Mesenteric fat pad (tissue), 1 donor: ENCODE measurements at places on chromosomes 7 and 10.

GRCh38 chr7:20748853-20749252 is 37.8 kb downstream of the SP8 start:
- no peak for DNase-seq

GRCh38 chr7:18313965-18314364 is 181.6 kb upstream of the HDAC9 start:
- no peak for DNase-seq

GRCh38 chr7:64888901-64889685 is 14.0 kb upstream of the ZNF273 start:
- no peak for DNase-seq

DNA sequence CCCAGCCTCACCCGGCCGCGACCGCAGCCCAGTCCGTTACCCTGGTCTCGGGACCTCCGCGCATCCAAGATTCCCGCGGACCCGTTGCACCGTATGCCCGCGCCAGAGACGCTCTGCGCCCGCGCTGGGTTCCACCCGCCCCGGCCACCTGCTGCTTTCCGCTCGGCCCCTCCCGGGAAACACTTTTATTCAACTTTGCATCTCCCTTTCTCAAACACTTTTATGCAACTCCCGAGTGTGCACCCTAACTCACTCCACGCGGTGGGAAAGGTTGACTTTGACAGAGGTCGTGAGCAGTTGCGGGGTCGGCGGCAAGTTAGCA is at the start of gene ODAD2:
ODAD2 (minus strand) TSS at position 126 of the 322 bp plus-strand sequence. CDS start 3,937 bp downstream, outside the sequence.
- DNase-seq = no peak

DNA sequence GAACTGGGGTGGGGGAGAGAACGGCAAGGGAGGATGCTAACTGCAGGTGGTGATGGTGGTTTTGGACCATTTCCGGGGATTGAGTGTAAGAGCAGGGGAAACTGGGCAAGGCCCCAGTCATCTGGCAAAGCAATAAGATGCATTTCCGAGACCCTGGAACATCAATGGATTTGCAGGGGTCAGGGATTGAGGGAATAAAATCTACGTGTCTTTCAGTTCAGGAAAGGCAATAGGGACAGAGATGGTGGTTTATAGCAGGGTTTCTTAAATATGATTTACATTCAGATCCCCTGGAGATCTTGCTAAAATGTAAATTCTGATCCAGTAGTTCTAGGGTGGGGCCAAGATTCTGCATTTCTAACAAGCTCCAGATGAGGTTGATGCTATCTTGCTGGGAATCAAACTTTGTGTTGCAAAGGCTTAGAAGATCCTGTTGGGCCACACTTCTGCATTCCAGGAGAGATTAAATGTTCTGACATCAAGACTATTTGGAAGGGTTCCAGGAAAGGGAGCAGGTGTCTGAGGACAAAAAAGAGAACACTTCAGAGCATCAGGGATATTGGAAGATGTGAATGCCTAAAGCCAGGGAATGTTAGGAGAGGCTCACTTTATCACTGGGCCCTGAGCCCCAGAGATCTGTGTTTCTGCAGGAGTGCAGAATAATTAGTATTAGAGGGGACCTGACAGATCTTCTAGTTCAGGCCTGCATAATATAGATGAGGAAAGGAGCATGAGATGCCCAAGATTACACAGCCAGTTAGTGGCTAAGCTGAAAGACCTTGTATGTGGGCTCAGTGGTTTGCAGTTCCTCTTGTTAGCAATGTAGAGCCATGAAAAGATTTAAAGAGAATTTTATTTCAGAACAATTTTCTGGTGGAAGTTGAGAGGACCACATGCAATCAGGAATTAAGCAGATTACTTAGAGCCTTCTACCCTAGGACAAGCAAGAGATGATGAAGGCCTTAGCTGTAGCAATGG is 32.4 kb downstream of the BLNK start:
- no peak for DNase-seq

- DNase-seq = no peak
Observed at GRCh38 chr7:103626776-103627175, 180.8 kb upstream of the SLC26A5 start.

- DNase-seq = no peak
Observed at GRCh38 chr7:142438923-142439515, 181.2 kb upstream of the PRSS58 start.

DNA sequence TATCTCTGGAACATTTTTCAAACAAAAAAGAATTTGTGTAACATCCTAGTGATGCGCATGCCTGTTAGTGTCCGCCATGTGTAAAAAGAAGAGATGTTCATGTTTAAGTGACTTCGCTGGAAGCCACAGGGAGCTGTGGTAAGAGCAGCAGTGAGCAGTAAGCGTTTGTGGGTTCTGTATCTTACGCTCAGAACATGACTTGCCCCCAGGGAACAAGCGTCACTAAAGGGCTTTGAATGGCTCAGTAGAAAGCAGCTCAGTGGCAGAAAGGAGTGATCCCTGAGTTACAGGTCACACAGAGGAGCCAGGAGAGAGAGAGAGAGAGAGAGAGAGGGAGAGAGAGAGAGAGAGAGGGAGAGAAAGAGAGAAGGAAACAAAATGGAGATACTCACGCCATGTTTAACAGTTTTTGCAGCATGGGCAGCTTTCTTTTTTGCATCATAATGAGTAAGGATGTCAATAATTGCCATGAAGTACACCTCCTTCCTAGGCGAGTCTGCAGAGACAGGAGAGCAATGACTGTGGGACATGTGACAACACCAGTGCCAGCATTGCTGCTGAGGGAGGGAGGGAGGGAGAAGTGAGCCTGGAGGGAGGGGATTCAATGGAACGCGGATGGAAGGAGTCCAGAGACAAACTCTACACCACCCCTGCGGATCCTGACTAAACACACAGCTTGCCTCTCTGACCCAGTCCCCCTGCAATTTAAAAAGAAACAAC is 174.6 kb downstream of the PIP4K2A start:
- DNase-seq = no peak

- DNase-seq = no peak
Observed at GRCh38 chr7:55367283-55367840, 2.2 kb downstream of the LANCL2 start.

GRCh38 chr7:18903695-18904094 is 213.7 kb downstream of the TWIST1 start:
- no peak for DNase-seq

DNA sequence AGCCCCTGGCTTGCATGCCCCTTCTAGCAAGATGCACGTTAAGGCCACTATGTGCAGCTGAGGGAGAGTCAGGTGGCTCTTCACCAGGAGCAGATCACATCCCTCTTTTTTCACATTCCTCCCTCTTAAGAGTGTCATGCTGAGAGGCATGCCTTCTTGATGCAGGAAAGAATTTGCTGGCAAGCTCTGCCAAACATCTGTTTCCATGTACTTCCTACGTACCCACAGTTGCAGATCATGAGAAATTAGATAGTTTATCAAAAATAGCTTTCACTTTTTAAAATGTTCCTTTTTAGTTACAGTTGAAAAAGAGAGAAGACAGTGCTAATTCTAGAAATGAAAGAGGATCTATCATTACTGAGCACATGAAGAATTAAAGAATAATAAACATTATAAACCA is 79.7 kb upstream of the ZNF722 start:
- no peak for DNase-seq

DNA sequence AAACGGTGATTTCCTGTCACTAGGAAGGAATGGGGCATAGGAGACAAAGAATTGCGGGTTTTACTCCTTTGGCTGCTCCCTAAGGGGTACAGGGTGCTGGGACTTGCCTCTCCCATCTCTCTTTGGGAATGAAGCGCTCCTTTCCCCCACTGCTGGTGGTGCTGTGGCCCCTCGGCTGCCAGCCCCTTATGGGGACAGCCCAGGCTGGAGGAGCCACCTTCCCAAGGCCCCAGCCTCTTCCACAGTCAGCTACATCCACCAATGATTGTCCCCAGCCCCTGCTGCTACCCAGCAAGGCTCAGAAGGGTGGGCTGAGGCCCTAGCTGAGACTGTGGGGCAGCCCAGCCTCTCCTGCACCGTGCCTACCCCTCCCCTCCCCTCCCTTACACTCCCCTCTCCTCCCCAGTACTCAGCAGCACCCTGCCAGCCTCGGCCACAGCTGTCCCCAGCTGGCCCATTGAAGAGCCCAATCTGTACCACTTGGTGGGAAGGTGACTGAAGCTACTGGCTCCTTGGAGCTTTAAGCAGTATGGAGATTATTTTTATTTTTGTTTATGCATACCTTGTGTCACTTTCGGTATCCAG is 19.0 kb downstream of the PRKAG2 start:
- no peak for DNase-seq

GRCh38 chr10:122565766-122566206 is 5.2 kb downstream of the DMBT1 start:
- DNase-seq = peak; percentile 91

DNA sequence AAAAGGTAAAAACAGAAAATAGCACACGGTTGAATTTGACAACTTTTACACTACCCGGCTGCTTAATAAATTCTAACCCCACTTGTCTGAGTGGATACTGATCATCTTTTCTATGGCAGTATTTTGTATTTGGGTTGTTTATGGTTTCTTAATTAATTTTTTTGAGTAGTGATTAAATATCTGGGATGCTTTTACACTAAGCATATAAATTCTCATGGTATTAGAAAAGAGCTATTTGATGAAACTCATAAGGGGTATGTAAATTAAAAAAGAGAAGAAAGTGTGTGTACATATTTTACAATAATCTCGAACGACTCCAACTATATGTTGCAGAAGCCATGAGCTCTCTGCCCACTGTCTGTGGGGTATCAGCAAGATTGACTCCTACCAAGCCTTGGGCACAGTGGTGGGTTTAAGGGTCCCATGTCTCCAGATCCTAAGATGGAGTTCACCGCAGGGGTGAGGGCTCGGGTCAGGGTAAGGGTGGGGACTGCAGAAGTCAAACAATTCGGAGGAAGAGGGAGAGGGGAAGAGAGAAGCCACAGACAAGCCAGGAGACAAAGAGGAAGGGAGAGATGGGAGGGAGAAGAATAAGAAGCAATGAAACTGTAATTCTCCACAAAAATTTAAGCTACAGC is 7.6 kb upstream of the HOXA13 start:
- DNase-seq = no peak

GRCh38 chr7:50497968-50498367 is 47.8 kb upstream of the FIGNL1 start:
- no peak for DNase-seq

GRCh38 chr10:71326464-71326881 is 7.4 kb downstream of the SLC29A3 start:
- no peak for DNase-seq

DNA sequence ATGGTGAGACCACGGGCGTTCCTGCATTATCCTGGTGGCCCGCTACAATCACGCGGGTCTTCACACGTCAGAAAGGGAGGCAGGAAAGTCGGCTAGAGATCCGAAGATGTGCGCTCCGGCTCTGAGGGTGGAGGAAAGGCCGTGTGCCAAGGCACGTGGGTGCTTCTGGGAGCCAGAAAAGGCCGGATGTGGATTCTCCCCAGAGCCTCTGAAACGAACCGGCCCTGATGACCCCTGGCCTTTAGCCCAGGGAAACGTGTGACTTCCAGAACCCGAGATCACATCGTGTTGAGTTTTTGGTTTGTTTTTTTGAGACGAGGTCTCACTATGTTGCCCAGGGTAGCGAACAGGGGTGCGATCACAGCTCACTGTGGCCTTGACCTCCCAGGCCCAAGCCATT is 244.2 kb downstream of the ELFN1 start:
- no peak for DNase-seq

DNA sequence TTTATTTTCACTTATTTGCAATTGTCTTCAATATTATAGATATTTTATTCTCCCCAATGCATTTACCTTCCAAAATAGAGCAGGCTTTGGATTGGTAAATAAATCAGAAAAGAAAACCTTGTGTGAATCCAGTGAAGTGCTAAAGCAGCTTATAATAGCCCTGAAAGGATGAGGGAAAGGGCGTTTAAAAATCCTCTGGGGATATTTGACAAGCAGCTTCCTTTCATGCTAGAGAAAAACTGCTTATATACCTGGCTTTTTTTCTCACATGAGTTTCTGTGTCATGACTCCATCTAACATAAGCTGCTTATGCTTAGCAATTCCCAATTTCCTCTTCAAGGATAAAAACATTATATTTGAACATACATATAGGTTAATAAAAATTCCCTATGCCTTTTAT is 221.6 kb upstream of the SEMA3E start:
- no peak for DNase-seq

DNA sequence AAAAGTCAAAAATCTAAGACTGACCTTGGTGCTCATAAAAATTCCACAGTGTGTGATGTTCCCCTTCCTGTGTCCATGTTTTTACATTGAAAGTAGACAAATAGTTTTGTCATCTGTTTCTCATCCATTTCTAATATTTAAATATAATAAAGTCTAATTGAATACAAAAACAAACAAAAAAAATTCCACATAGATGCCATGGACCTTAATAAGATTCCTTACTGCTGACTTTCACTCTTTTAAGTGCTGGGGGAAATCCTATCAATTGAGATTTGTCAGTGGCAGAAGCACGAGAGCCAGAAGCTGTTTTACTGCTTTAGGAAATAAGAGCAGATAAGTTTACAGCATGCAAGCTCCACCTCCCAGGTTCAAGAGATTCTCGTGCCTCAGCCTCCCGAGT is 310.0 kb downstream of the ABCA13 start:
- DNase-seq = no peak

DNA sequence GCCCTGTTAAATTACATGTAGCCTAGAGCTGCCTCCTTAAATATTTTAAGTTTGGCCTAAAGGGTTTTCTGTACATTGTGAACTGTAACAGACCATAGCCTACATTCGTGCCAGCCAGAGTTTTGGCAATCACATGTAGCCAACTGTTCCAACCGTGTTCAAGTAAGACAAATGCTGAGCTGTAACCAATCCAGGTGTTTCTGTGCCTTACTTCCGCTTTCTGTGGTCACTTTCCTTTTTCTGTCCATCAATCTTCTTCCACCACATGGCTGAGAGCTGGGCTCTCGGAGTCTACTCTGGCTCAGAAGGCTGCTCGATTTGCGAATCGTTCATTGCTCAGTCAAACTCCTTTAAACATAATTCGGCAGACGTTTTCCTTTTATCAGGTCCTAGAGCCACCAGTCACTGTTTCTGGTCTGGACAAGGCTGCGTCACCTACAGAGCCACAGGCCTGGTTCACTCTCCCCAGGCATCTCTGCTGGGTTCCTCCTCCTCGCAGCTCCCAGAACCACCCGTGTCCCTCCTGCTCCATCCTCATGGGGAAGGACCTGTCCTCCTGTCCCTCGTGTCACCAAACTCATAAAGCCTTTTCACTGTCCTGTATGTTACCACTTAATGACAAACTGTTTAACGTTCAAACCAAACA is 158.0 kb upstream of the RHEB start:
- no peak for DNase-seq

GRCh38 chr7:45968856-45969541 is 47.9 kb upstream of the IGFBP3 start:
- no peak for DNase-seq
